Coronary artery (tissue), 2 donors: ENCODE measurements at places on chromosomes 13 and 19.

- no peak for DNase-seq
Observed at GRCh38 chr13:76953968-76954367, 5.7 kb downstream of the ACOD1 start.

DNA sequence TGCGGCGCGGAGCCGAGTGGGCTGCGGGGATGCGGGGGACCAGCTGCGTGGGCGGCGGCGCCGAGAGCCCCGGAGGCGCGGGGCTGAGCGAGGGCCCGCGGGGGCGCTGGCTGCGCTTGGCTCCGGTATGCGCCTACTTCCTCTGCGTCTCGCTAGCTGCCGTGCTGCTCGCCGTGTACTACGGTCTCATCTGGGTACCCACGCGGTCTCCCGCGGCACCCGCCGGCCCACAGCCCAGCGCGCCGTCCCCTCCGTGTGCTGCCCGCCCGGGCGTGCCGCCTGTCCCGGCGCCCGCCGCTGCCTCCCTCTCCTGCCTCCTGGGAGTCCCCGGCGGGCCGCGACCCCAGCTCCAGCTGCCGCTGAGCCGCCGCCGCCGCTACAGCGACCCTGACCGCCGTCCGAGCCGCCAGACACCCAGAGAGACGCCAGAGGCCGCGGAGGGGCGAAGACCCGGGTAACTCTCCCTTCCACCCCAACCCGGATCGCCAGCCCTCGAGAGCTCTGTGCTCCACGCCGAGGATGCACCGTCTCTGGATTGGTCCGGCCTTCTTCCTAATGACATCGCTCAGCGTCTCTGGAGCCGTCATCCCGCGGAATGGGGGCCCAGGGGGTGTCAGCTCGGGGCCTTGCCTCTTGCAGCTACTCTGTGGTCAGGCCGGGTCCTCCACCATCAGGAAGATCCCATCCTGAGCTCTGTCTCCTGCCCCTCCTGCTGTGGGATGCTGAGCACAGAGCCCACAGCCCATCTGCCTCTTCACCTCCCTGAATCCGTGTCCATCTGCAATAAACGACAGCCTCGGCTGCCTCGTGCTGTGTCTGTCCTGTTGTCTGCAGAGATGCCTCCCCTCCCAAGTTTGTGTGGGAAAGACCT, 441 bp downstream of the INAFM1 start:
- peak; percentile 90 for DNase-seq

GRCh38 chr19:39917561-39918182, 16.8 kb downstream of the FCGBP start:
- DNase-seq: no peak

- DNase-seq: no peak
Observed at GRCh38 chr13:95607366-95607765, 37.1 kb downstream of the DZIP1 start.

DNA sequence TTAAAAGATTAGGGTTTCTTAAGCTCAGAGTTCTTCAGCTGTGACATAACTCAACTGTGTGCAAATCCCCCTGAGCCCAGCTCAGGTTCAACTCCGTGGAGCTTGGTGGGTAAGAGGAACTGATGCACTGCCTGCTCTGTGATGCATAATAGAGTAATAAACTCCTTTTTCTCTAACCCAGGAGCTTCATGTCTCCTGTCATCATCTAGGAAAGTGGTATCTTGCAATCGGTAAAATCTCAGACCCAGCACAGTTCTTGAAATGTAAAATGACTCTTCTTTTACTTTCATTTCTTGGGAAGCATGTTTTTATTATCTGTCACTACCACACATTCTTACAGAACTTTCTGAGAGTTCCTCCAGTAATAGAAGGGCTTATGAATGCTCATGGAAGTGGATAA, 123.8 kb upstream of the PCDH9 start:
- DNase-seq: no peak

DNA sequence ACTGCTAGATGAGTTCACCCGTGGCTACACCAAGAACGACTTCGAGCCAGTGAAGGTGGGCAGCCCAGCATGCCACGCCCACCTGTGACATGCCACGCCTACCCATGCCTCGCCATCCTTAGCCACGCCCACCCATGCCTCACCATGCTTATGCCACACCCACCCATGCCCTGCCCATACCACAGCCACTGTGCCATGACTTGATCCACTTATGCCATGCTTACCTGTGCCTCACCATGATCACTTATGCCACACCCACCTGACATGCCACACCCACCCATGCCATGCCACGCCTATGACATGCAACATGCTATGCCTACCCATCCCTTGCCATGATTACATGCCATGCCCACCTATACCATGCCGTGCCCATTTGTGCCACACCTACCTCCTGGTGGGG, 12.9 kb upstream of the USE1 start:
- no peak for DNase-seq

DNA sequence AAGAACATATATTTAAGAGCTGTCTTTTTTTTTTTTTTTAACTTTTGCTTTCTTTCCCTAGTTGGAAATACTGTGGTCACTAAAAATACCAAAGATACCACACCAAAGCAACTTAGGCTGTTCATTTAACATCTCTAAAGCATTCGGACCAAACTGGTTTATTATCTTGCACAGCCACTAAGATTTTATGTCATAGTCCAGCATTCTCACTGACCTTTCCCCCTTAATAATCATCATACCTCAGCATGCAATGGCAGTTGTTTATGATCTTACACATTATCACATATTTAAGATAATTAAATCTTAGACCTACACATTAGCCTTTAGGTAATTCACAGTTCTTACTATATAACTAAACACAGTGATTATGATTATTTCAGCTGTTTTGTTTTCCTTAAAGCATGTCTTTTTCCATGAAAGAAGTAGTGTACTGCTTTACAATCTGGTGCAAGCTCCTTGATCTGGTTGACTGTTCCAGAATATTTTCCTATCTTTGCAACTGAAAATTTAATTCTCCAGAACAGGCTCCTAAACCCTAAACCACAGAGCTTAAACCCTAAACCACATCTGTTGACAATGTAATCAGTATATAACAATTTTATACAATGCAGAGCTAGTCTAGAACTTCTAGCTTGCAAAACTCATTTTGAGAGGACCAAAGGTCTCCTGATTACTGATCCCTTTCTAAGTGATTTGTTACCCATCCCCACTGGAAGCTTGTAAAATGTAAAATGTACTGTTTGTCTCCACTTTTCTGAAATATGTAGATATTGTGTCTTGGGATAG, 74.2 kb downstream of the CDK8 start:
- DNase-seq: no peak

DNA sequence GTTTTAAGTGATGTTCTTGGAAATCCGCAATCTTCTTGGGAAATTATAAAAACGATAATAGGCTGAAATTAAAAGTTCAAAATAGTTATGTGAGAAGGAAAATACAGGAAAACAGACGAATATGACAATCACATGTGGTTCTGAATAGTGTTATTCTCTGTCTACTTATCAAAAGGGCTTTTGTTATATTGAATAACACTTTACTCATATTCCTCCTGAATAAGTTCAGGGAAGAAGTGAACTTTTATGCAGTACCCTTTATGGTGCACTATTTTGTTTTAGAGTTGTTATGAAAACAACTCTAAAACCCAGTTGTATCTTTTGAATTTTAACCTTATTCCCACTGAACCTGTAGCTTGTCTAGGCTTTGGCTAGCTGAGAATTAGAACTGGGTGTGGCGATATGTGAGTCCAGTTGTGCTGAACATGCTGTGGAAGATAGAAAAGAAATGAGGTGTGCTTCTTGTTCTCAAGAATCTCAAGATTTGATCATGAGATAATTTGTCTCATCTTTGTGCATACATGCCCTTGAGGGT, 384.4 kb downstream of the LMO7 start:
- no peak for DNase-seq

DNA sequence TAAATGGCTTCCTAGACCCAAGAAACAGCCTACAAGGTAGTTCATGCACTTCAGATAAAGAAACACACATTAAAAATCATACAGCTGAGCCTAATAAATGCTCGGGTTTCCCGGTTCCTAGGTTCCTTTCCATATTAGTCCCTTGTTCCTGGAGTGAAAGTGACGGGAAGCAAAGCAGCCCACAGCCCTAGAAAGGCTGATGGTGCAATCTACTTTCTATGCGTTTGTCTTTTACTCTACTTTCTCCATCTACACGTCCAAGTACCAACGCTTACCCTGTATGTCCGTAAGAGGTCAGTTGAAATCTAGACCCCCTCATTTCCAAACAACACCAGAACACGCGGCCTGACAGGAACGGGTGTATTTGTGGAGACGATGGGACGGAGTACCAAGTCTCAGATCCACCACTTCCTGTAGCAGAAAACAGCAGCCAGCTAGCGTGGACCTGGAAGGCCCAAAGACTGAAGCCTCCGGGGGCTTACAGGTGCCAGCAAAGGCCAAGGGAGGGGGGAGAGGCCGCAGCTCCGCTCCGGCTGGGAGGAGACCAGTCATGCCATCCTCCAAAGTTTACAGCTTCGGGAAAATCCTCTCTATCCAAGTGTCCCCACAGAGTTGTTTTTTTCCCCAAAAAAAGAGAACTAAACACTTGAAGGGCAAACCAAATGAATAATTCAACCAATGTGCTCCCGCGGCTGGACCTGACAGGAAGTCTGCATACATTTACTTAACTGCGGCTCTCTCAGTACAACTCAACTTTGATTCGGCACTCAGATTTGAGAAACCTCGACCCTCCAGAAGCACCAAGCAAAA, 34.1 kb downstream of the STK24 start:
- DNase-seq: no peak

DNA sequence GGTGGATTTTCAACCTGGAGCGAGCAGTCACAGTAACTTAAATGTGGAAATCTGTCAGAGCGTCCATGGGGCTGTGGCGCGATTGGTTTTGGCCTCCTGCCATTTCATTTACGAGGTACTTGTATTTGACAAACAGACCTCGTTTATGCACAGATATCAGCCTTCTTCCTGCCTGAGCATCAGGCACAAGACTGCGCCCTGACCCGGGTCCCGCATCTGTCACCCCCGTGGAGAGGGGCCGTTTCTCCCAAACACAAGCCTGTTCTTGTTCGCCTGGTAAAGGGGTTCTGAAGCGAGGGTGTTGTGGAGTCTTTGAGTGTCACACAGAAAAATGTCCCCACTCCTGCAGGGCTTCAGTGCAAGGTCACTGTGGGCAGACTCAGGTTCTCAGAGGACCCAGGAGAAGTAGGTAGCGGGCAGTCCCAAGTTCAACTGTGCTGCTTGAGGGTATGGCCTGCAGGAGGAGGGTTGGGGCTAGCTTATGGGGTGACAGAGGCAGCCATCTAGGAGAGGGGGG, 202.3 kb downstream of the URI1 start:
- no peak for DNase-seq

DNA sequence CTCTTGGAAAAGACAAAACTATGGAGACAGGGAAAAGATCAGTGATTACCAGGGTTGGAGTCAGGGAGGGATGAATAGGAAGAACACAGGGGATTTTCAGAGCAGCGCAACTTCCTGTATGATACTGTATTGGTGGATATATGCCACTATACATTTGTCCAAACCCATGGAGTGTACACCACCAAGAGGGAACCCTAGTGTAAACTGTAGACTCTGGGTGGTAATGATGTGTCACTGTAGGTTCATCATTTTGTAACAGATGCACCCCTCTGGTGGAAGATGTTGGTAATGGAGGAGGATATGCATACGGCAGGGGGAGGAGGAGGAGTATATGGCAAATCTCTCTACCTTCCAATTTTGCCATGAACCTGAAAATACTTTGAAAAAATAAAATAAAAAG, 68.1 kb downstream of the UFM1 start:
- no peak for DNase-seq

- no peak for DNase-seq
Observed at GRCh38 chr19:10538204-10538983, 5.3 kb upstream of the ATG4D start.

- DNase-seq: no peak
Observed at GRCh38 chr19:45640849-45641273, 1.7 kb upstream of the EML2 start.

GRCh38 chr13:107461751-107462150, 753.6 kb downstream of the LIG4 start:
- DNase-seq: no peak

- DNase-seq: no peak
Observed at GRCh38 chr13:111407381-111408131, 87.1 kb downstream of the TEX29 start.

DNA sequence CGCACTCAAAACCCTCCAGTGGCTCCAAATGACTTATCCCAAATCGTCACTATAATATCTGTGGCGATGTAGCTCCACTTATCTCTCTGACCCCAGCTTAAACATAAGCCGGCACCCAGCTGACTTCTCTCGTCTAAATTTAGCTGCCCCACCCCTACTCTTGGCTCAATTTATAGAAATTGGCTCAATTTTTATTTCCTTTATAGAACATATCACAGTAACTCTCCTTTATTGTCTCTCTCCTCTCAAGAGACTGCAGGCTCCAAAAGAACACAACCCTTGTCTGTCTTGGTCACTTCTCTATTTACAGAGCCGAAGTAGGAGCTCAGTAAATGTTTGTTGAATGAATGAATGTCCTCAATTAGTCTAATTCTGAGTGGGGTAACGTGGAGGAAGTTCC, 805 bp downstream of the ZNF784 start:
- no peak for DNase-seq

- DNase-seq: no peak
Observed at GRCh38 chr19:50460161-50460765, 16.0 kb upstream of the EMC10 start.

GRCh38 chr13:111177081-111177711, 62.1 kb downstream of the ARHGEF7 start:
- DNase-seq: peak; percentile 87

- DNase-seq: no peak
Observed at GRCh38 chr19:35279374-35279773, 3.0 kb upstream of the HAMP start.

DNA sequence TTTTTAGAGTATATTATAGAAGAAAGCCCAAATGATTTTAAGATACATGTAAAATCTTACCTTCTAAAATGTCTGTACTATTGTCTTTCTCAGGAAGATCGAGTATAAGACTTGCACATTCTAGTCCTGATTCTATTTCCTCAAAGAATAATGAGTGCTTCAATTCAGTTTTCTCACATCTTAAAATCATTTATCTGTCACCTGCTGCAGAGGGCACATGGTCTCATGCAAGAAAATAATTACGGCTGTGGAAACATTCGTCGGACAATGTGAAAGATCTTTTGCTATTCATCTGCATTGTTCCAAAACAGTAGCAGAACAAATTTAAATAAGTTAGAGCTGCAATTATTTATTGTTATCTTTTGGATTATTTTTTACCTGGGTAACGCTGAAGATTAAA, 1403.5 kb downstream of the PCDH9 start:
- no peak for DNase-seq

- DNase-seq: no peak
Observed at GRCh38 chr19:48805452-48805851, 5.4 kb downstream of the BCAT2 start.

- DNase-seq: no peak
Observed at GRCh38 chr13:32627793-32628192, 41.5 kb downstream of the PDS5B start.

GRCh38 chr13:30496147-30496546, 30.4 kb upstream of the HMGB1 start:
- DNase-seq: no peak

- DNase-seq: no peak
Observed at GRCh38 chr19:4503132-4503824, 15.0 kb downstream of the PLIN4 start.

GRCh38 chr19:46364359-46364758, 17.5 kb downstream of the PPP5C start:
- no peak for DNase-seq
